ENCODE measurements at places on chromosomes 6 and 20.

- no peak for DNase-seq
Measured at GRCh38 chr20:38114353-38114791, 50.7 kb downstream of the TGM2 start.

GRCh38 chr6:156957931-156958547, 180.9 kb downstream of the ARID1B start:
- no peak for DNase-seq

GRCh38 chr6:150325066-150325772, 43.6 kb upstream of the IYD start:
- DNase-seq = no peak

GRCh38 chr6:34236131-34236442, 586 bp upstream of the HMGA1 start:
- DNase-seq = no peak

- DNase-seq = no peak
Measured at GRCh38 chr20:47152068-47152467, 204.4 kb downstream of the ZMYND8 start.

DNA sequence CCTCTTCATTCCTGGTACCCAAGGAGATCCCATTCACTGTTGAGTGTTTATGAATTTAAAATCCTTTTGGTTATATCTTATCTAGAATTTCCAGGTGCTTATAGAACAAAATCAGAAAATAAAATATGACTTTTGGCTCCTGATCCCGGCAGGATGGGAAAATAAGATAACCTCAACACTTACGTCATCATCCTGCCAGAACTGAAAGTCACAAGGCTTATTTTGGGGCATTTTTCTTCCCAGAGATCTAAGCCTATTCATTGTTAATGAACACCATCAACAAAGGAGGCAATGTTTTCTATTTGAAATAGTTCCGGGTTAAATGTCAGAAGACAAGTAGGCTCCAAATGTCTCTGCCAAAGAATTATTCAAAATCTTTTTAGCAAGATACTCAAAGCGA, 580.6 kb downstream of the TFAP2A start:
- no peak for DNase-seq

GRCh38 chr20:9392892-9393857, 121.2 kb upstream of the LAMP5 start:
- DNase-seq = peak; percentile 59

DNA sequence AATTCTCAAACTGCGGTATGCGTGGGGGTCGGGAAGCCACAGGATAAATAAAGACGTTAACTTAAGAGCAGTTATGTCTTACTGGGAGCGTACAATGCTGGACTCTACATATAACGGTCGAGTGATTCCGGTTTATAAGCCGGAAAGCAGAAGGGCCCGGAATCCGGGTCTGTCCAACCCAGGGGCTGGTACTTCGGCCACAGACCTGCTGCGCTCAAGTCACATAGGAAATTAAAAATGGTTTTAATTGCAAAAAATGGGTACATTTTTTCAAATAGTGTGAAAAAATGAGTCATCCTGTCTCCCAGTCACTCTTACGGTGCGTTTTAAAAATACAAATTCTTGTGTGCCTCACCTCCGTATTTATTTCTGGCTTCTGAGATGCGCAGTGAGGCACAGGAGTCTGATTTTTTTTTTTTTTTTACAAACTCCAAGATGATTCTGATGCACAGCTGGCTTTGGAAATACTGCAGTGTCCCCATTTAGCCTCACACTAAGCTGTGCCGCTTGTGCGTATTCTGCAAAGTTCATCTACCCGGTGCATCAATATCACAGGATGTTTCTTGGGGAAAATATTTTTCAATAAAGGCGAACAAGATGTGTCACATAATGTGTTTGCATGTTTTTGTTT, 1.0 kb downstream of the PCIF1 start:
- DNase-seq = no peak

GRCh38 chr6:137166247-137167098, 7.0 kb downstream of the IL22RA2 start:
- DNase-seq = no peak

- no peak for DNase-seq
Measured at GRCh38 chr6:139386404-139386803, 12.0 kb upstream of the CITED2 start.

GRCh38 chr6:139373154-139373927, 1.1 kb downstream of the CITED2 start:
- peak; percentile 63 for DNase-seq

DNA sequence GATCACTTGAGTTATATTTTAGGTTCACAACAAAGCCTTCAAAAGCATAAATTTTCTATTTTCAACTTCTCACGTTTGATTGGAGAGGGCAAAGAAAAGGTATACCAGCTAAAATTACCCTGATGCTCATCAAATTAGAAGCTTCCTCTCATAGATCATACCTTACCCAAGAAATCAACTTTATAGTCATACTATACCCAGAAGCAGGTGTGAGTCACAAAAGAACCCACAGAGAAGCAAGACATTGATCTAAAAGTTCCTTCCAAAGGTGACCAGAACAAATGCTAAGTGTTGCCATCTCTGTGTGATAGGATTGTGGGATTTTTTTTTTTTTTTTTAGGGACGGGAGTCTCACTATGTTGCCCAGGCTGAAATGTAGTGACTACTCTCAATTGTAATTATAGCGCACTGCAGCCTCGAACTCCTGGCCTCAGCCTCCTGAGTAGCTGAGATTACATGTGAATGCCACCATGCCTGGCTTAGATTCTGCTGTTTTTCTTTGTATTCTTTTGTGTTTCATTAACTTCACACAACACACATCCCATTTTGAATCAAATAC, 3.3 kb downstream of the EIF2S2 start:
- DNase-seq = no peak
